ENCODE measurements at places on chromosomes 2 and 18.

DNA sequence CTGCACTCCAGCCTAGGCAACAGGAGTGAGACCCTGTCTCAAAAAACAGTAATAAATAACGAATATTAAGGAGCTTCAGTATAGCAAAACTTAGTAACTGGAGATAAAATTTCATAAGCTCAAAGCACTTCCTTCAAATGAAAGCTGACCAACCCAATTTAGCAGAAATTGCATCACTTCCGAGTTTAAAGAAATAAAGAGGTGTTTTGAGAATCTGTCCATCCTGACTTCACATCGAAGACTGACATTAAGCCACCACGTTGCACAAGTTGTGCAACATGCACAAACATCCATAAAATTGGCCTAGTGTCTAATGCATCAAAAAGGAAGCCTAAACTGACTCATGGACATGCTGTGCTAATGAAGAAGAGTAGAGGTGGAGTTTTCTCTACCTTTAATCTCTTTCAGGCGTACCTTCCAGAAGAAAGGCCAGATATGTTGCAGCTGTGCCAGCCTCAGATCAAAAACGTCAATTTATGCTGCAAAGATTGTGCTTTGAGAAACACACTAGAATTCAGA, 7.7 kb upstream of the DSG3 start:
- DNase-seq = no peak

- DNase-seq = no peak
Observed at GRCh38 chr2:62118160-62118559, 77.8 kb upstream of the B3GNT2 start.

GRCh38 chr2:106108351-106108750, 85.8 kb downstream of the UXS1 start:
- DNase-seq = no peak

- DNase-seq = no peak
Observed at GRCh38 chr2:28610583-28611201, 114.8 kb downstream of the PLB1 start.
